ENCODE measurements at places on chromosomes 1 and 21. TPM values are rescaled to one million over a fixed set of nuclear protein-coding genes. Genes with fewer than 3 reads are reported as not detected.

TMEM35B gene
- 55.8 TPM for total RNA-seq

ETV3L gene
- not detected for total RNA-seq

TTC3 gene
- 198 TPM for total RNA-seq

AMY2A gene
- not detected for total RNA-seq

KRTAP13-2 gene
- total RNA-seq: not detected

FCRLA gene
- total RNA-seq: 0.17 TPM

LIN28A gene
- total RNA-seq: not detected

RAB42 gene
- total RNA-seq: 8.8 TPM

ARID1A gene
- total RNA-seq: 14.5 TPM

KCNE2 gene
- total RNA-seq: not detected

TSPEAR gene
- 0.47 TPM for total RNA-seq
